Fibroblast of skin of right quadriceps (primary cell): ENCODE measurements at places on chromosomes 1 and 21.
A peak's percentile ranks its signal among the peaks of the same experiment; 100 is the strongest.

- DNase-seq, result no peak
Observed at GRCh38 chr1:27614625-27615344, 10.8 kb upstream of the AHDC1 start.

- DNase-seq, result no peak
Observed at GRCh38 chr1:204567071-204567470, 50.9 kb downstream of the MDM4 start.

GRCh38 chr1:248756151-248756550, 592 bp upstream of the LYPD8 start:
- DNase-seq, result no peak

GRCh38 chr1:83857103-83857502, 141.8 kb downstream of the TTLL7 start:
- DNase-seq, result peak; percentile 68

DNA sequence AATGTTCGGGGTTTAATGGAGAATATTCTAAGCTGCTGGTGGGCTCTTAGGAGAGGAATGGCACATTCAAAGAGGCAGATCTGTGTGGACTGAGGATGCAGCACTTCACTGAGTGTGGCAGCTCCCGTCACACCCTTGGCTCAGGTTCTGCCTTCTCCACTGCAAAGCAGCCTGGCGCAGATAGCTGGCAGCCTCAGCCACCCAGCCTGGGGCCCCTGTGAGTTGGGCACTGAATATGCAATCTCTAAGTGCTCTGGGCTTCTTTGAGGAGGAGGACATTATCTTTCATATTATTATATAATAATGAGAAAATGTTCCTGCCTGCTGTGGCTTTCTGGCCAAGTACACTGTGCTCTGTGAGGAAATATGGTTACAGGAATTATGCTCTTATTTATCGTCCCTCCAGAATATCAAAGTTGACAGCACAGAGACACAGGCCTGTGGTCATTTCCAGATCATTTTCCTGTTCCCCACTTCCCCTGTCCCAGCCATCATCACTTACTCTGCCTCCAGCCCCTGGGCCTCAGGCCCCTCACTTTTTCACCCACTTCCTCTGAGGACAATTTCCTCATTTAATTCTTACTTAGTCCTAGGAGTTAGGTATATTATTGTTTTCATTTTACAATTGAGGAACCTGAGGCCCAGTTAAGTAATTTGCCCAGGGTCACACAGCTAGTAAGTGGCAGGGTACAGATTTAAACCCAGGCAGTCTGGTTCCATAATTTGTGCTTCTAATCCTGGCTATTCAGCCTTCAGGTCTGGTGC, 53.6 kb downstream of the MAB21L3 start:
- DNase-seq, result no peak

DNA sequence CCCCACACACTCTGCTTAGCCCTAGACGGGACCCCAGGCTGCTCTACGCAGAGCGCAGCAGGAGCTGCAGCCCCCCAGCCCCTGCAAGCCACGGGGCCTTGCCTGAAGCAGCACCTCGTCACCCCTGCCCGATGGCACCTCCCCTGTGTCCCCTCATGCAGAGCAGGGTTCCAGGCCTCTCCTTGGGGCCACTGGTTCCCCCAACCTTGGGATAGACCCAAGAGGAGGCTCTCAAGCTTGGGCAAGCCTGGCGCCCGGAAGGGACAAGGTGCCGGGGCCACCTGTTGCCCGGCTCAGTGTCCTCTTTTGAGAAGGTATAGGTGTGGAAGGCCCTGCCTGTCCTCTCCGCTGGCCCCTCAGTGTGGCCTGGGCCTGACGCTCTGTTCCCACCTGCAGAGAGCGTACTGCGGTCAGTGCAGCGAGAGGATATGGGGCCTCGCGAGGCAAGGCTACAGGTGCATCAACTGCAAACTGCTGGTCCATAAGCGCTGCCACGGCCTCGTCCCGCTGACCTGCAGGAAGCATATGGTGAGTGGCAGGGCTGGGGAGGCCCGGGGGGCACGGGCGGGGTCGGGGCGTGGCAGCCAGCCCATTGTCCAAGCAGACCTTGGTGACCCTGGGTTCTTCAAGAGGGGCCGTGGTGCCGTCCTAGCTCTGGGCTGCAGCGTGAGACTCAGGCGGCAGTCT, 50.6 kb downstream of the FAAP20 start:
- no peak for DNase-seq

DNA sequence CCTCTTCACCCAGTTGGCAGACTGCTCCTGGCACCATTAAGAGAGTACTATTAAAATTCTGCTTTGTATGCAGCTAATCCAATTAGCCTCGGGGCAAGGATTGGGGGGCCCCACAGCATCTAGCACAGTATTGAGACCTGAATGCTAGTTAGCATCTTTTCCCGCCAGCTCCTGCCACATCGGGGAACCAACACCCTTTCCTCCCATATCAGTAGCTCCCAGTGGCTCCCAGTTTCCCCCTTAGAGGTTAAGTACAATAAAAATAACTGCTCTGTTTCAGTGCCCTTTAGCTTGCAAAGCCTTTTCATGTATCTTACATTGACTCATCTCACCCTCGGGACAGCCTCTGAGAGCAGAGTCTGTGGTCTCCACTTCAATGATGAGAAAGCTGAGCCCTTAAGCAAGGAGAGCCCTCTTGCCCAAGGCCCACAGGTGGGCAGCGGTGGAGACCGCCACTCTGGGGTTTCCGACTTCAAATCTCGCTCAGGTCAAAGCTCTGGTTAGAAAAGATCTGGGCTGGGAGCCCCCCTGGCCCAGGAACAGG, 4.2 kb upstream of the PMVK start:
- DNase-seq, result no peak

GRCh38 chr1:70143048-70143659, 62.2 kb downstream of the LRRC40 start:
- peak; percentile 64 for DNase-seq

DNA sequence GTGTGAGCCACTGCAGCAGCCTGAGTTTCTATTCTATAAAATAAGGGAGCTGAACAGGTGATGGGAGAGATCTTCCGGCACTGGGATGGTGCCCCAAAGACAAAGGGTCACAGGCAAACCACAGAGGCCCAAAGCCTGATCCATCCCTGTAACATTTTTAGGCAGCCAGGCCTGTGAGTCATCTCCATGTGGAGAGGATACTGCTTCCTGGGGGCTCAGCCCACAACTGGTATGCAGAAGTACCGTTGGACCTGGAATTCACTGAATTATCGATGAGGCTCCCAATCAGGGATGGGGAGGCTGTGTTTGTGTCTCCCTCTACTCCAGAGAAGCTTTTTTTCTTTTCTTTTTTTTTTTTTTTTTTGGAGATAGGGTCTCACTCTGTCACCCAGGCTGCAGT, 48.8 kb upstream of the WASF2 start:
- DNase-seq, result peak; percentile 82

- DNase-seq, result no peak
Observed at GRCh38 chr1:115246526-115246925, 91.5 kb downstream of the NGF start.

- DNase-seq, result peak; percentile 34
Observed at GRCh38 chr1:155083865-155084721, 5.5 kb downstream of the EFNA3 start.

DNA sequence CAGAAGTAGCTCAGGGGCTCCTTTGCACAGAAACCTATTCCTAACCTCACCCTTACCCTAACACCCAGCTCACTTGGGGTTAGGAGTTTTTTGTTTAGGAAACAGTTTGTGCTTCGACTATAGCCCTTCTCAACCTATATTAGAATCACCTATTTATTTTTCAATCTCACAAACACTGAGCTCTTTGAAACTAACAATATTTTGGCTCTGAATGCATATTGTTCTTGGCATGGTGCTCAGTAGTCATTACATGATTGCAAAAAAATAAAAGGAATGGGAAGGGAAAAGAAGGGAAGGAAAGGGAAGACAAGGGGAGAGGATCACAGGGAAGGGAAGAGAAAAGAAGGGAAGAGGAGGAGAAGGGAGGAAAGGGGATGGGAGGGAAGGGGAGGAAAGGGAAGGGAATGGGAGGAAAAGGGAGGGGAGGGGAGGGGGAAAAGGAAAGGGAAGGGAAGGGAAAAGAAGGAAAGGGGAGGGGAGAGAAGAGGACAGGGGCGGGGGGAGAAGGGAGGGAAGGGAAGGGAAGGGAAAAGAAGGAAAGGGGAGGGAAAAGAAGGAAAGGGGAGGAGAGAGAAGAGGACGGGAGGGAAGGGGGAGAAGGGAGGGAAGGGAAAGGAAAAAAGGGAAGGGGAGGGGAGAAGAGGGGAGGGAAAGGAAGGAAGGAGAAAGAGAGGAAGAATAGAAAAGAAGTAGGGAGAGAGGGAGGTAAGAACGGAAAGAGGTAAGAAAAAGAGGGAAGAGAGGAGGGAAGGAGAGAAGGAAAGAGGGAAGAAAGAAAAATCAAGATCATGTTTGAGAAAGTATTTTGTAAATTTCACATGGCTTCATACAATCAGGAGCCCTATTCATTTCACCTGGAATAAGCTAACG, 484.1 kb upstream of the NFIA start:
- no peak for DNase-seq

GRCh38 chr1:222223010-222223409, 324.9 kb downstream of the HHIPL2 start:
- DNase-seq, result no peak

GRCh38 chr1:167634435-167634834, 4.4 kb downstream of the RCSD1 start:
- DNase-seq, result no peak

GRCh38 chr1:59340411-59341307, 43.8 kb downstream of the FGGY start:
- DNase-seq, result no peak

- DNase-seq, result peak; percentile 80
Observed at GRCh38 chr1:29793101-29793546, 556.8 kb downstream of the PTPRU start.

DNA sequence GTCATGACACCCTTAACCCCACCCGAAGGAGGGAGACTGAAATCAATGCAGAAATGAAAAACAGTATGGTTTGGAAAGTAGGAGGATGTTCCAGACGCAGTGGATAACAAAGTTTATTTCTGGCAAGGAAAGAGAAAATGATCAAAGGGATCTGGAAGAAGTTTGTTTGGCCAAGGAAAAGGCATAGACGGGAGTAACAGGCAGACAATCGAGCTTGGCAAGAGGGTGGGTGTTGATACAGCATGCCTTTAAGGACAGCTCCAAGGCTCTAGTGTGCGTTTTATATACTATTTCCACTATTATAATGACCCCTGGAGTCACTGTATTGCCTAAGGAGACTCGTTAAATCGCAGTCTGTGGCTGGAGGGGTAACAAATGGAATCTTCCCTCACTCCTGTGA, 303.7 kb upstream of the RUNX1 start:
- DNase-seq, result no peak

GRCh38 chr1:225674381-225674780, 21.5 kb upstream of the ENAH start:
- peak; percentile 76 for DNase-seq

GRCh38 chr1:32151319-32151787, 28.1 kb upstream of the TXLNA start:
- DNase-seq, result peak; percentile 79

DNA sequence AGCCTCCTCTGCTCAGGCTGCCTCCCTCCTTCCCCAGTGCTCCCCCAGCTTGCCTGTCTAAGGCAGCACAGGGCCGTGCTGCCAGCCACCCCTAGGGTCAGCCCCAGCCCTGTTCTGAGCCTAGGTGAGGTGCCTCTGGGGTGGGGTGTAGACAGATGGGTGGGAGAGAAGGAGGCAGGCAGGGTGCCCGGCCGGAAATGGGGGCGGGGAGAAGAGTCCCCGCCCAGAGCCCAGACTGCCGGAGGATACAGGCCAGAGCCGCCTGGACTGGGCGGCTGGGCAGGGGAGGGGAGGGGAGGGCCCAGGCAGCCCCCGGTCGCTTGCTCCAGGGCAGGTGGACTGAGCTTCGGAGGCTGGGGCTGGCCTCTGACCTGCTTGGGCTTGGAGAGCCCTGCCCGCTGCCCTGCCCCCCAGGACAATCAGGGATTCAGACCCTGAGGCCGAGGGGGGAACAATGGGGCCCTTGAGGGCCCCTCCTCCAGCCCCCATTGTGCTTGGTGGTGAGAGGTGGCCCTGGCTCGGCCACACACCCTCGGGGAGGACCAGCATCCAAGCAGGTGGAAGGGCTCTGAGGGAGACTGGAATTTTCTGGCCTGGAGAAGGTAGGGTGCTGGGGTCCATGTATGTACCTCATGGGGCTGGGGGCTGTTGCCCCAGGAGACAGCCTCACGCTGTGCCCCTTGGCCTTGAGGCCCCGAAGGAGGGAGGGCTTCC, at the start of gene GJC2:
TSS of gene GJC2 (plus strand) at position 525 of the 714 bp plus-strand sequence. CDS start 7,829 bp downstream, outside the sequence.
- DNase-seq, result no peak

GRCh38 chr1:237003516-237003915, 725 bp downstream of the MT1HL1 start:
- DNase-seq, result no peak
